ENCODE measurements at places on chromosomes 4 and X.

GRCh38 chr4:158356301-158356700 lies 146.0 kb downstream of the TMEM144 start:
- DNase-seq, result peak; percentile 32

DNA sequence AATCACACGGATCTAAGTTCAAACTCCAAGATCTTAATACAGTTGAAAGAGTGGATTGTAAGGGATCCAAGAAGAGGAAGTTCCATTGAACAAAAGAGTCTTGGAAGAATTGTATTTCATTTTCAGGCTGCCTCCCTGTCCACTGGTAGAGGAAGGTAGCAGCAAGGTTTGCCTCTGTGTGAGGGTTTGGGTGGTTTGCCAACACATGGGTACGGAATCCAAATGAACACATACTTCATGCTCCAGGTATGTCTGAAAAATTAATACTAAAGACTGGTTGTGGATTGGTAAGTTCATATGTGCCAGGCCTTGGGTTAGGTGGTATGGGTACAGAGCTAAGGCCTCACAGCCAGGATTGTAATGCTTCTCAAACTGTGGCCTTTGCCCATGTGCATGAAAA lies 523.6 kb upstream of the BOD1L1 start:
- no peak for DNase-seq

DNA sequence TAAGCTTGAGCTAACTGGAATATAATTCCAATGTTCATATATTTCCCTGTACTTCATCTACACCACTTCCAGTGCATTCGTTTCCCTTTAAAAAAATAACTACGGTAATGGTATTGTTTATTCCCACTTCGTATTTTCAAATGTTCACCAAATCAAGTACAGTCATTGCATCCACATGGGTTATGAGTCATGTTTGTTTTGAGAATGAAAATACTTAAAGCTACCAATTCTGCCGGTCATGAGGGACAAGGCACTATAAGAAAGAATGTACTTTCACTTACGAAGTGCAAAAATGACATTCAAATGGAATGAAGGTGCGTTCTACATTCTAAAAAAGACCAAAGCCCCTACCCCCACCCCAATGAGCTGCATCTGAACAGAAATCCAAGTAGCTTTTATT lies 174.4 kb upstream of the FGF13 start:
- DNase-seq, result peak; percentile 63

DNA sequence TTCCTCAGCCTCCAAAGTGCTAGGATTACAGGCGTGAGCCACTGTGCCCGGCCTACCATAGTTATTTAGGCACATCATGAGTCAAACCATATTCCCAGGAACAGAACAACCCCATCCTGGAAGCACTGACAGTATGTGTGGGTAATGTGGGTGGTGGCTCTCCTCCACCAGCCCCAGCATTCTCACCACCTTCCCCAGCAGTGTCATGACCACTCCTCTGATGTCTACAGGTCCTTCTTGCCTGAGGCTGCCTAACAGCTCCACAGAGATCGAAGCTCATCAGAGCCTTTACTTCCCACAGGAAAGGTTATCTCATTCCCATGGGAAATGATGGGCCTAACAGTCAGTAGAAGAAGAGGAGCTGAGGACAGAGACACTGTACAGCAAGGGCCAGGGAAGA lies 129.5 kb upstream of the GPC4 start:
- no peak for DNase-seq

GRCh38 chrX:103215425-103215991 lies 600 bp downstream of the BEX4 start:
- DNase-seq, result peak; percentile 47

DNA sequence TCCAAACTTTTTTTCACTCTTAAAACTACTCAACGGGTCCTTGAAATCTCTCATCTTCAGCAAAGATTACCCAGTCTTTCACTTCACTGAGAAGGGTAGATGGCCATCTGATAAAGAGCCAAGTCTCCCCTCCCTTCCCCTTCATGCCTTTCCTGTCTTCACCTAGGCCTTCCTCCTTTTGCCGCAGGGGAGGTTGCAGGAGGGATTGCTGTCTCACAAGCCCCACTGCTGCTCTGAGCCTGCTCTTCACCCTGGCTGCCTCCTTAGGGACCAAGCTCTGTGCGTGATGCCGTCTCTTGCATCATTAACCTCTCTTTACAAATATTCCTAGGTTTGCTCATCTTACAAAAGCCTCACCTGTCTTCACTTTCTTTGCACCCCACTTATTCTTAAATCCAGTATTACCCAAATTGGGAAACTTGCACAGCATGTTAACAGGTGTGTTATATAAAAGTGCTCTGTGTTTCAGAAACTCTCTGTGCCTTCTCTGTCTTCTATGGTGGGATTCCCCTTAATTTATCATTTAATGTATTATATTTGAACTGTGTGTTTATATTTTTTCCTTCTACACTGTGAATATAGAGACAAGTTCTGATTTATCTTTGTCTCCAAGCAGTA lies 3.8 kb downstream of the ZFX start:
- DNase-seq, result no peak

All from astrocyte of the hippocampus (primary cell).